ENCODE measurements at places on chromosomes 2 and 18.

DNA sequence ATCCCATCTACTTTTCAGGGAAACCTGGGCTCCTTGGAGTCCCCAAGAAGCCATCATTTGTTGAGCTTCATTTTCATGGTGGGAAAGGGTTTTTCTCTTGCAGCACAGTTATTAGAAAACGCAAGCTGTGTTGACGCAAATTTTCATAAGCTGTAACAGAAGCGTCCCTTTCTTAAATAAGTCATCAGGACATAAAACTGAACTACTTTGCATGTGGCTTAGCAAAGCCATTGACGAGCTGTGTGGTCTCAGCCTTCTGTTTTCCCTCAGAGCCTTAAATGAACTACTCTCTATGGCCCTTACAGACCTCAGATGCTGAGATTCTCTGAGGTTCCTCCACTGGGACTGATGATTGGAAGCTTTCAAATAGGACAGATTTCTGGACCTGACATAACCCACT is 85.1 kb downstream of the ARL4C start:
- no peak for DNase-seq
- H3K4me3 ChIP-seq, result no peak overlapping the region
- H3K27ac ChIP-seq, result no peak overlapping the region
- H3K27me3 ChIP-seq, result peaks cover 35% of the 10 kb centered on the region

GRCh38 chr18:39365836-39366485 is 1800.4 kb upstream of the CELF4 start:
- H3K27ac ChIP-seq, result no peak overlapping the region
- H3K36me3 ChIP-seq, result no peaks in the 10 kb centered on the region
- H3K4me1 ChIP-seq, result no peaks in the 10 kb centered on the region
- no peaks in the 10 kb centered on the region for H3K27me3 ChIP-seq
- DNase-seq, result no peak
- no peak overlapping the region for H3K4me3 ChIP-seq

- H3K4me1 ChIP-seq, result peaks cover 9% of the 10 kb centered on the region
- H3K27ac ChIP-seq, result no peak overlapping the region
- no peaks in the 10 kb centered on the region for H3K36me3 ChIP-seq
- no peak for DNase-seq
Observed at GRCh38 chr18:408367-408766, 92.1 kb downstream of the COLEC12 start.

- peaks cover 19% of the 10 kb centered on the region for H3K4me1 ChIP-seq
- H3K4me3 ChIP-seq, result no peak overlapping the region
- H3K27me3 ChIP-seq, result no peaks in the 10 kb centered on the region
- H3K36me3 ChIP-seq, result no peaks in the 10 kb centered on the region
- no peak for DNase-seq
Observed at GRCh38 chr2:231364961-231365810, 30.3 kb upstream of the B3GNT7 start.

DNA sequence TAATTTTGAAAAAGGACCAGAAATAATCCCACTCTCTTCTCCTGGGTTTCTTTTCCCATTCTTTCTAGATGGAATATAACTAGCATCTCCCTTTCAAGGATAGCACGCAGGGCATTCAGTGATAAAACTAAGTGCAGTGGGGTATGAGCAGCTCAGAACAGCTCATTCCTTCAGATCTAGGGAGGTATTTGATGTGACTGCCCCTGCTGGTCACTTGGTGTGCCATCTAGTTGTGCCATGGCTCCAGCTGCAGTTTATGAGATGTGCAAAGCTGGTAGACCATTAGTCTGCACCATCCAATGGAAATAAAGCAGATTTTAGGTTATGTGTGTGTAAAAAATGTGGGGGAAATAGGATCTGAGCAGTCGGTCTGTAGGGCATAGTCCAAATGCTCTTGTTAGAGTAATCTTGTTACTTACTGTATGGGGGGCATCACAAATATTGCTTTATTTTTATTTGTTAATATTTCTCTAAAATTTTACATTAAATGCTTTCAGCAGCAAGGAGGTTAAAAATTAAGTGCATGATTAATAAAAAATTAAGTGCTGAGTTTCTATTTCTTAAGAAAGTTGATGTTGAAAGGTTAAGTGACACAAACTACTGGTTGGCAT is 38.9 kb downstream of the CTAGE1 start:
- no peaks in the 10 kb centered on the region for H3K27me3 ChIP-seq
- H3K4me3 ChIP-seq, result no peak overlapping the region
- DNase-seq, result no peak
- no peaks in the 10 kb centered on the region for H3K36me3 ChIP-seq
- H3K27ac ChIP-seq, result no peak overlapping the region

- H3K4me3 ChIP-seq, result no peak overlapping the region
- H3K27me3 ChIP-seq, result no peaks in the 10 kb centered on the region
- no peak for DNase-seq
- H3K36me3 ChIP-seq, result no peaks in the 10 kb centered on the region
Observed at GRCh38 chr2:195318440-195319111, 338.4 kb upstream of the SLC39A10 start.

- no peaks in the 10 kb centered on the region for H3K27me3 ChIP-seq
- H3K4me1 ChIP-seq, result peaks cover 17% of the 10 kb centered on the region
- H3K36me3 ChIP-seq, result peaks cover 34% of the 10 kb centered on the region
- H3K27ac ChIP-seq, result no peak overlapping the region
- DNase-seq, result no peak
Observed at GRCh38 chr2:75680402-75680801, 30.3 kb downstream of the GCFC2 start.

- DNase-seq, result no peak
- H3K27me3 ChIP-seq, result no peaks in the 10 kb centered on the region
- no peak overlapping the region for H3K4me3 ChIP-seq
- H3K4me1 ChIP-seq, result peaks cover 7% of the 10 kb centered on the region
- no peak overlapping the region for H3K27ac ChIP-seq
Observed at GRCh38 chr2:64784168-64785061, 130.7 kb upstream of the SERTAD2 start.

DNA sequence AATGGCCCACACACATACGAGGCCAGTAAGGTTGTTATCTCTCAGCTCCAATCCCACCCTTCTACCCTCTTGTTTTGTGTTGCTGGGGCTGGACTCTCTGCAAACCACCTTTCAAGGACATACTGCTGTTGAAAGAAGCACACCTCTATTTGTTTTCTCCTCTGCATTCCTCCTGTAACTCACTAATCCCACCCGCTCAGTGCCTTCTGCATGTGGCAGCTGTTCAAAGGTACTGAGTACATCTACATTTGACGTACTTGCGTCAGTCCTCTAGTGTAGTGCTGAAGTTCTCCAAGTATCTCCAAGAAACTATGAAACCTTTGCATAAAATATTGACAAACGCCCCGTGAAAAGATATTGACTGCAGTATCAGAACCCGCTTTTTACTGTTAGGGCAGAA is 310.6 kb downstream of the AFF3 start:
- peaks cover 10% of the 10 kb centered on the region for H3K4me1 ChIP-seq
- H3K36me3 ChIP-seq, result no peaks in the 10 kb centered on the region
- H3K4me3 ChIP-seq, result no peak overlapping the region
- H3K27ac ChIP-seq, result no peak overlapping the region

- H3K27ac ChIP-seq, result no peak overlapping the region
- H3K36me3 ChIP-seq, result no peaks in the 10 kb centered on the region
- H3K27me3 ChIP-seq, result no peaks in the 10 kb centered on the region
- H3K4me3 ChIP-seq, result no peak overlapping the region
Observed at GRCh38 chr2:177178797-177179196, 33.8 kb upstream of the HNRNPA3 start.

DNA sequence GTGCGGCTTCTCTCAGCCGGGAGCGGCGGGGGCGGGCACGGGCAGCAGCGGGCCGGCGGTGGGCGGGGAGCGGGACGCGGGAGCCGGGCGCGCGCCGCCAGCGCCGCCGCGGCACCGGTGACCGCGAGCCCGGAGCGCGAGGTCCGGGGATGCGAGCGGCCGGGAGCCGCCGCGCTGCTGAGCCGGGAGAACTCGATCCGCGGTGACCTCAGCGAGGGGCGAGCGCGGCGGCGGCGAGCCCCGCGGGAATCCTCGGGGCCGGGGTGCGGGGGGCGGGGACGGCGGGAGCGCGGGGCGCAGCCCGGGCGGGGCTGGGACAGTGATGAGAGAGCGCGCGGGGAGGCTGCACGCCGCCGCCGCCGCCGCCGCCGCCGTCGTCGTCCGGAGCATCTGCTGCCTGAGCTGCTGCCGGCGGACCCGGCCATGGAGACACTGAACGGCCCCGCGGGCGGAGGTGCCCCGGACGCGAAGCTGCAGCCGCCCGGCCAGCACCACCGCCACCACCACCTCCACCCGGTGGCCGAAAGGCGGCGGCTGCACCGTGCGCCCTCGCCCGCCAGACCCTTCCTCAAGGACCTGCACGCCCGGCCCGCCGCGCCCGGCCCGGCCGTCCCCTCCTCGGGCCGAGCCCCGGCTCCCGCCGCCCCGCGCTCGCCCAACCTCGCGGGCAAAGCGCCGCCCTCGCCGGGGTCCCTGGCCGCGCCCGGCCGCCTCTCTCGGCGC is at the start of gene MTCL1:
Gene MTCL1 (plus strand): TSS at position 319 of the 723 bp plus-strand sequence. CDS start 105 bp downstream, at position 424.
- peak within 1 kb of the TSS; percentile 74 for H3K4me3 ChIP-seq
- peaks cover 35% of the 10 kb centered on the region for H3K4me1 ChIP-seq
- H3K27ac ChIP-seq, result peak within 1 kb of the TSS; percentile 92
- no peaks in the 10 kb centered on the region for H3K36me3 ChIP-seq

- H3K27ac ChIP-seq, result no peak overlapping the region
- H3K4me3 ChIP-seq, result no peak overlapping the region
- peaks cover 13% of the 10 kb centered on the region for H3K27me3 ChIP-seq
Observed at GRCh38 chr2:181753686-181754085, 73.4 kb upstream of the NEUROD1 start.

DNA sequence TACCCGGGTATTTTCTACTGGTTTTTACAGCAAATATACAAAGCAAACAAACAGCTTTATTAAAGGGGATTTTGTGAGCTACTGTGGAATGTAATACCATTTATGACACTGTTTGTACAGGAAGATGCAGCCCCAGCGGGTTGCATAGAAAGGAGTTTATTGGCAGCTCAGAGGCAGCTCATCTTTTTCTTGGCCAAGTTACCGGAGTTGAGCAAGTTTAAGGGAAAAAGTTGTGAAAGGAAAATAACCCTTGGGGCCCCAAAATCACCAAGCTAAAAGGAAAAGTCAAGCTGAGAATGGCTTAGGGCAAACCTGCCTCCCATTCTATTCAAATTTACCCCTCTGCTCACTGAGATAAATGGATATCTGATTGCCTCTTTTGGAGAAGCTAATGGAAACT is 60.8 kb downstream of the MOB4 start:
- no peak for DNase-seq
- H3K27me3 ChIP-seq, result no peaks in the 10 kb centered on the region
- H3K36me3 ChIP-seq, result peaks cover 8% of the 10 kb centered on the region
- peaks cover 19% of the 10 kb centered on the region for H3K4me1 ChIP-seq
- H3K4me3 ChIP-seq, result no peak overlapping the region

- no peak for DNase-seq
- H3K36me3 ChIP-seq, result no peaks in the 10 kb centered on the region
- peaks cover 12% of the 10 kb centered on the region for H3K4me1 ChIP-seq
Observed at GRCh38 chr2:219689676-219690628, 62.5 kb downstream of the SLC4A3 start.

DNA sequence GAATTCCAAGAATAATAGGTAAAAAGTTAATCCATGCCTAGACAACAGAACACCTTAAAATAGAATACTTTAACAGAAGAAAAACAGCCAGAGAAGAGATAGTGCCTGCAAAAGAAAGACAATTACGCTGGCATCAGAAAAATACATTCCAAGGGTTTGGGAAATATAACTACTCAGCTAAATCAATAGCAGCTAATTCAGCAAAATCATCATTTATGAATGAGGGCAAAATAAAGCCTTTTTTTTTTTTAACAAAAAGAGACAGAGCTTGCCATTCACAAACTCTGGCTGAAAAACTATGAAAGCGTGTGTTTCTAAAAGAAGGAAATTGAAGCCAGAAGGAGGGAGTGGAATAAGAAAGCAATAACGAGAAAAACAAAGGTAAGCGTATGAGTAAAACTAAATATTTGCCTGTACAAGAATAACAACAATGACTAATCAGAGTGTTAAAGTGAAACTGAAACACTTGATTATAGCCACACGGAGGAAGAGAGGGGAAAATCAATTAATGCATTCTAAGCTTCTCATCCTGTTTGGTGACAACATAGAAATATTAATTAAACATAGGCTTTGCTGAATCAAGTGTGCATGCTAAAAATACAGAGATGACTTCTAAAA is 90.2 kb downstream of the EHD3 start:
- H3K4me3 ChIP-seq, result peak overlapping the region; percentile 41
- H3K27me3 ChIP-seq, result no peaks in the 10 kb centered on the region
- H3K36me3 ChIP-seq, result no peaks in the 10 kb centered on the region
- peak overlapping the region; percentile 22 for H3K27ac ChIP-seq

DNA sequence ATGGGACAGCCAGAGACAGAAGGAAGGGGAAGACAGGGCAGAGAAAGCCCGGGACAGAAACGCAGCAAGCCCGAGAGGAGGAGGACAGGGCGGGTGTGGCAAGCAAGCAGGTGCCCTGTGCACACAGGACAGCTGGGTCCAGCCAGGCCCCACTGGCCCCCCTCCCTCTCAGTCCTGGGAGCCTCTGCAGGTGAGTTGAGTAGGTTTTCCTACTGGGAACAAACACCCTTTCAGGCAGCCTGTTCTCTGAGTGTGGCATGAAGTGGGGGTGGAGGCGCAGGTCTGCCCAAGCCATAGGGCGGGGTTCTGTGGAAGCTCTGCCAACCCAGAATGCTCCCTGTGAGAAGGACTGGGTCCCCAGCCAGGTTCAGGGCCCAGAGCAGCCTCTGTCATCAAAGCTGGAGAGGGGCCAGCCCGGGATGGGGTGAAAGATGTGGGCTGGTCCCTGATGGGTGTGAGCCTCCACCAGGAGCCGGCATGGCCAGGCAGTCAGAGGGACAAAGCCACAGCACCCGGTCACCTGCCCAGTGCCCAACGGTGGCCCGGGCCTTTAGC is 129.4 kb downstream of the TFCP2L1 start:
- H3K36me3 ChIP-seq, result no peaks in the 10 kb centered on the region
- no peak overlapping the region for H3K4me3 ChIP-seq
- no peak overlapping the region for H3K27ac ChIP-seq
- DNase-seq, result no peak
- no peaks in the 10 kb centered on the region for H3K4me1 ChIP-seq

DNA sequence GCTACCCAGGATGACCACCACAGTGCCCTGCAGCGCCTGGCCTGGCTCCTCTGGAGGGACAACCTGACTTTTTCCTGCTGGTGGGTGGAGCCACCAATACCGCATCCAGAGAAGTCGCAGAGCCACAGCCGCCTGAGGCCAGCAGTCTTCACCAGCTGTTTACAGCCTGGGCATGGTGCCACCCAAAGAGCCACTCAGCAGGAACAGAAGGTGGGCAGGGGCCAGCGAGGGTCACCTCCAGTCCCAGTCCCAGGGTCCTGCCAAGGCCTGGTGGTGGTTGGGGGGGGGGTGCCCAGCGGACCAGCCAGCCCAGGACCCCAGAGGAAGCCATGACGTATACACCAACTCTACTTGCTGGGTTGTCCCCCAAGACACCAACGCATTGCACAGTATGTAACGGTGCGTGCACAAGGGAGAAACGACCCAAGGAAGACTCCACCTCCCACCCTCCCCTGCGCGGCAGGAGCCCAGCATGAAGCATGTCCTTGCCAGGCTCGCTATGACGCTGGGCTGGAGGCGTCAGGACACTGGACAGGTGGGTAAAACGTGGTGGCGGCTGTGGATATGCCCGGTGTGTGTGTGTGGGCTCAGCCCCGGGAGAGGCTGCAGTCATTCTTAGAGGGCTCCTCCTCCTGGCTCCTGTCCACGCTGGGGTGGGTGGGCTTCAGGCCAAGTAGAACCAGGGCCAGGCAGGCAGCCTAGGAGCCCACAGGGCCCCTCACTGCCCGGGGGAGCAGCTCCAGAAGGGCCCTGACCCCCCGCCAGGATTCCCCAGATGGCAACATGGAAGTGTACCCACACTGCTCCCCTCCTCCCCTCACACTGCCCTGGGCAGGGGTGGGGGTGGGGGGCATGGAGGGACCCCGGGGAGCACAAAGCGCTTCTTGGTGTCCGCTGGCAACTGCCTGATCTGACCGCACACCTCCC is 49.3 kb downstream of the HS6ST1 start:
- H3K27ac ChIP-seq, result no peak overlapping the region
- H3K4me3 ChIP-seq, result no peak overlapping the region
- no peaks in the 10 kb centered on the region for H3K27me3 ChIP-seq

Data from left ventricle myocardium inferior (tissue), 1 donor.